ENCODE measurements at places on chromosomes 12 and 14.

DNA sequence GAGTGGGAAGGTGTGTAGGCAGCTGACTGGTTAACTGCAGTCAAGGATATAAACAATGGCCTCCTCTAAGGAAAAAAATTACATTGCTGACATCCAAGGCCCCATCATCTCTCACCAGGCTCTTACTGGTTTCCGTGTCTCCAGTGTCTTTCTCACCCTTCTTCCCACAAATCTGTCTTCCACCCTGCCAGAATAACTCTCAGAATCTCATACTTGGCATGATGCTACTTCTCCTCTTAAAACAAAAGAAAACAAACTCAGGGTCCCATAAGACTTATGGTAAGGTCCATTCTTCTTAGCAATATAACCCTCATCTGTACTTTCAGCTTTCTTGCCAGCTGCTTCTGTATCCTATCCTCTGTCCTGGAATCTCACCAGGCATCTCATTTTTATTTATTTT is 68.9 kb downstream of the SUSD6 start:
- DNase-seq = no peak

DNA sequence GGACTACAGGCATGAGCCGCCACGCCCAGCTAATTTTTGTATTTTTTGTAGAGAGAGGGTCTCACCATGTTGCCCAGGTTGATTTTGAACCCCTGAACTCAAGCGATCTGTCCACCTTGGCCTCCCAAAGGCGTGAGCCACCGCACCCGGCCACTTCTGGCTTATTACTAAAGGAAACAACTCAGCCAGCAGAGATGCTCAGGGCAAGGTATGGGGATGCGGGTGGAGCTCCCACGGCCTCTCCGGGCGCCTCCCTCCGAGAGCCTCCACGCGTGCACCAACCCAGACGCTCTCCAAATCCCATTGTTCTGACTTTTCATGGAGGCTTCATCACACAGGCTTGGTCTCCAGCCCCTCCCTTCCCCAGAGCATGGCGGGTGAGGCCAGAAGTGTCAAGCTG is 6.1 kb upstream of the GPR132 start:
- DNase-seq = no peak

- no peak for DNase-seq
These were observed 63.2 kb upstream of the SLC24A4 start for GRCh38 chr14:92259613-92260357.

DNA sequence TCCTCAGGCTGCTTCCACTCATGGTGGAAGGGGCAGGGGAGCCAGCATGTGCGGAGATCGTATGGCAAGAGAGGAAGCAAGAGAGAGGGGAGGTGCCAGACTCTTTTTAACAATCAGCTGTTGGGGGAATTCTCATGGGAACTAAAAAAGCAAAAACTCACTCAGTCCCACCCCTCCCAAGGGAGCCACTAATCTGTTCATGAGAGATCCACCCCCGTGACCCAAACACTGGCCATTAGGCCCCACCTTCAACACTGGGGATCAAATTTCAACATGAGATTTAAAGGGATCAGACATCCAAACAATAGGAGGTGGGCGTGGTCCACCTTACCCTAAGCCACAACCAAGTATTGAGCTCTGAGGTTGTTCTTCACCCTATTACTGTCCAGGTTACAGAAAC is 375.1 kb downstream of the GRIN2B start:
- no peak for DNase-seq

DNA sequence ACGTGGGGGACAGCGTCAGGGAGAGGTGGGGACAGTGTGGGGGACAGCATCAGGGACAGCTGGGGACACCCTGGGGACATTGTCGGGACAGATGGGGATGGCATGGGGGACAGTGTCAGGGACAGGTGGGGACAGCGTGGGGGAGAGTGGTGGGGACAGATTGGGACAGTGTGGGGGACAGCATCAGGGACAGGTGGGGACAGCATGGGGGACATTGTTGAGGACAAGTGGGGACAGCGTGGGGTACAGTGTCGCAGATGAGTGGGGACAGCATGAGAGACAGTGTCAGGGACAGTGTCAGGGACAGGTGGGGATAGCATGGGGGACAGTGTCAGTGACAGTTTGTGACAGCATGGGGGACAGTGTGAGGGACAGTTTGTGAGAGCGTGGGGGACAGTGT is 240.9 kb downstream of the TMEM121 start:
- DNase-seq = no peak

DNA sequence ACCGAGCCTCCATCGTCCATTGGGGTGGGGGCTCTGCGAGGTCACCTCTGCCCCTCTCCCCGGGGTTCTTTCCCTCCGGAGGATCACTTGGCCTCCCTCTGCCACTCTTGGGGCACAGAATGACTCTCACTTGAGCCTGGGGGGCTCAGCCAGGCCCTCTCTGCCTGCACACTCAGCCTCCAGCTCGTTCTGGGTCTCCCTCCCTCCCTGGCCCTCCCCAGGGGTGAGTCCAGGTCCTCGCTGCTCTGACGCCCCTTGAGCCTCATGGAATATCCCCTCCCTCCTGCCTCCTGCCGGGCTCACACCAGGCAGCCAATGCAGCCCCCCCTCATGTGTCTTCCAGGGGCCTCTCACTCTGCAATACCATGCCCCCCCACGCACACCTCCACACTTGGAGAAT is 17.7 kb upstream of the SFSWAP start:
- no peak for DNase-seq

DNA sequence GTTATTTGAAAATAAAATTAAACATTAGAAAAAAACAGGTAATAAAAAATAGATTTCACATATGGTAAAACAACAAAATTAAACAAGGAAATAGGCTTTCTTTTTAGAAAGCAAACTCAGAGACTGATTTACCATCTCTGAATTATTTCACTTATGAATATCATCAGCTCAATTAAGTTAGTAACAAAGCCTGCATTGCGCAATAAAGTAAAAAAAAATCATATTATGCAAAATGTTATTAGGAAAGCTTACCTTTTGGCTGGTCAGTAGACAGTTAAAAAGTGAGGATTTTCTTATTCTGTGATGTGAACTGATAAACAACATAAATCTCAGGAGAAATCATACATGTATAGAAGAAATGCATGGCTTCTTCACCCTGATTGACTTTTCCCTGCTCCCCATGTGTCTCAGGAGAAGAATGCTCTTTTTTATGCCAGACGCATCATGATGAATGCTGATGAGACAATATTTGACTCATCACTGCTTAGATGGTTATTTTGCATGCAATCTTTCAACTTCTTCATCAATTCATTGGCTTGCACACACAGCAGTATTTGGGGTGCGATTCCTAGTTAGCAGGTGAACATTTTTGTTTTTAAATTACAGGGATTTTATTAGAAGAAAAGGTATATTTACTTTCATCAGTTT is 124.5 kb upstream of the USP15 start:
- no peak for DNase-seq

- DNase-seq = no peak
These were observed 14.1 kb downstream of the TNS2 start for GRCh38 chr12:53063708-53064612.

DNA sequence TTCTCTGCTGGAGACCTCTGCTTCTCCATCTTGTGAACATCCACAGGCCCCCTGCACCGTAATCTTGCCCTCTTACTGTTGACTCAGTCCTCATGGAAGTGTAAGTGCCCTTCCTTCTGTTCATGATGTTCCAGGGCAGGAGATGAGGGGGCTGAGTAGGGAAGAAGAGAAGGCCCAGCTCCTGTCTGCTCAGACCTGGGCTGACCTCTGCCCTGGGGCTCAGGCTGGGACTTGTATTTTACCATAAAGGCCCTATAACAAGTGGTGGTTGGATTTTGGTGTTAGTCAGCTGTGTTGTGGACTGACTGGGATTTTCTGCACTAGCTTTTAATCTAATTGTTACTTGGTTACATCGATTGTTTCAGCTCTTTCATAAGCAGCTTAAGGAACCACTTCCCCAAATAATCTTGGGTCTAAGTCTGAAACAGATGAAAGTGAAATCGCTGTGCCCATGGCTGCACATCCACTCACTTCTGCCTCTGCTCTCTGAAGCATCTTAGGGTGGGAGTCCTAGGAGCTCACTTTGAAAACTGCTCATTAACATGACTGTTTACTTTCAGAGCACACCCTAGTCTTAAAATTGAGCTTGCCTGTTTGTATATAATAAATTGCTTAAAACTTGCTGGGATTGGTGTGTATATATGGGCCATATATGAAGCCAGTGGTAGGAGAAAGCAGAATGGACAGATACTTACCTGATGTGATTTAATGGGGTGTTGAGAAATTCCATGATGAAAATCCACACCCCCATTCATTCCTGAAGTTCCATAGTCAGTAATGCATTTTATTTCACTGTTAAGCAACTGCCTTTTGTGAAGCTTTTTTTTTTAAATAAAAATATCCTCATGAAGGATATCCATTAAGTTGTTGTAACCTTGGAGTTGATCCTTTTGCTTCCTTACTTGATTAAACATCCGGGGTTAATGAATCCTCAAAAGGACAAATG is 17.7 kb downstream of the C12orf71 start:
- DNase-seq = no peak

DNA sequence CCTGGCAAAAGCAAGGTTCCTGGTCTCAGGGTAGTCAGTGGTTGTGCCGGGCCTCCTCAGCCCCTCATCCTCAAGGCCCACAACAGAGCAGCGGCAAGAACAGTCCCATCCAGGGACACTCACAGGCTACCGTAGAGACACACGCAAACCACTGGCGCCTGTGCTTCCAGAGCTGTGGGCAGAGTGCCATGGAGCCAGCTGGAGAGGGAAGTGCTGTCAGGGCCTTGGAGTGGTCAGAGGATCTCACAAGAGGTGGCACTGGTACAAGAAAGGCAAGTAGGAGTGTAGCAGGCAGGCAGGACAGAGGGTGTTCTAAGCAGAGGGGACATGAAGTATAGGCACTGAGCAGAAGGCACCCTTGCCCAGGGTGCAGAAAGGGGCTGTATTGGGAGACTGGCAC is 34.6 kb downstream of the ANKRD9 start:
- DNase-seq = no peak

- no peak for DNase-seq
These were observed 104.0 kb downstream of the RIN3 start for GRCh38 chr14:92617581-92617980.

DNA sequence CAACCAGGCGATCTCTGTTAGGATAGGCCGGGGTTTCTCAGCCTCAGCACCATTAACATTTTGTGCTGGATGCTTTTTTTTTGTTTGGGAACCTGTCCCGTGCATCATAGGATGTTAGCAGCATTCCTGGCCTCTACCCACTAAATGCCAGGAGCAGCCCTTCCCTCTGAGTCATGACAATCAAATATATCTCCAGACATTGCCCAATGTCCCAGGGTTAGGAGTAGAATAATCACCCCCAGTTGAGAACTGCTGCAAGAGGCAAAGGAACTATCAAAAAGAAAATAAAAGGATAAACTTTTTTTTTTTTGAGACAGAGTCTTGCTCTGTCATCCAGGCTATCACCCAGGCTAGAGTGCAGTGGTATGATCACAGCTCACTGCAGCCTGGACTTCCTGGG is 76.0 kb downstream of the ACACB start:
- DNase-seq = peak; percentile 73

DNA sequence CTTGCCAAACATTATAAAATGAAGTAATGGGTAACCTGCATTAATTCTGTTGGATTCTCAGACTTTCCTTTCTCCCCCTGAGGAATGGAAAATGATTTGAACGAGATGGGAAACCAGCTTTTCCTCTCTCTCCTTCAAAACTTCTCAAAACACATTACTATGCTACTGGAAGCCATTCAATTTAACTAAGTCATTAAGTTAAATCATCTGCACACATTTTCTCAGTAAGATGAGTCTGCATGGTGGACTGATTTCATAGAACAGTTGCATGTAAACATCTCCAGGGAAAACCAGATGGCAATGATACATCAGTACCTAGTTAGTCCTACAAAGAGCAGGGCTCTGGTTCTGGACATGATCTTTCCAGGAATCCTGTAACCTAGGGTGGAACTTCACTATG is 59.9 kb downstream of the BMP4 start:
- DNase-seq = no peak

DNA sequence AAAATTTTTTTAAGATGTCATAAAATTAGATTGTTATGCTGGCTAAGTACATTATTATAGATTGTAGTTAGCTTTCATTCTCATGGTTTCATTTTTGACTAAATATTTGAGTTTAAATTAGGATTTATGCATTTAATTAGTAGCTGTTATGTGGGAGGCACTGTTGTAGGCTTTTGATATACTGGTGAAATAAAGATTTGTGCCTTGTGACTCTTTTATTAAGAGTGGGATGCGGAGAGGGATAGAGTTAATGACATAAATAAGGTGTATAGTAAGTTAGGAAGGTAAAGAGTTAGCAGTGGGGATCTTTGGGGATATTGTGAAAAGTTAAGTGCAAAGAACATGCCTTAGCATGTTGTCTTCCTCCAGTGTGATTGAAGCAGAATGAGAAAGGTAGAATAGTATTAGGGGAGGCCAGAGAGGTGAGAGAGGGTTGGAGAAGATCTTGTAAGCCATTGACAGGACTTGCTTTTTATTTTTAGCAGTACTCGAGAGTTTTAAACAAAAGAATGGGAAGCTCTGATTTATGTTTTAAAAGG is 8.8 kb downstream of the ARHGAP5 start:
- DNase-seq = no peak

DNA sequence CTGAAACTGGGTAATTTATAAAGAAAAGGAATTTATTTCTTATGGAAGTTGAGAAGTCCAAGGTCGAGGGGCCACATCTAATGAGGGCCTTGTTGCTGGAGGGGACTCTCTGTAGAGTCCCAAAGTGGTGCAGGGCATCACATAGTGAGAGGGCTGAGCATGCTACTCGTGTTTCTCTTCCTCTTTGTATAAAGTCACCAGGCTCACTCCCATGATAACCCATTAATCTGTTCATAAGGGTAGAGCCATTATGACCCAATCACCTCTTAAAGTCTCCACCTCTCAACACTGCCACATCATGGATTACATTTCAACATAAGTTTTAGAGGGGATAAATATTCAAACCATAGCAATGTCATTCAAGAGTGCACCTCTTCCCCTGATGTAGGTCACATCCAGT is 79.1 kb upstream of the ATP2B1 start:
- DNase-seq = no peak

- no peak for DNase-seq
These were observed 3.1 kb upstream of the OR4N2 start for GRCh38 chr14:19800282-19801117.

DNA sequence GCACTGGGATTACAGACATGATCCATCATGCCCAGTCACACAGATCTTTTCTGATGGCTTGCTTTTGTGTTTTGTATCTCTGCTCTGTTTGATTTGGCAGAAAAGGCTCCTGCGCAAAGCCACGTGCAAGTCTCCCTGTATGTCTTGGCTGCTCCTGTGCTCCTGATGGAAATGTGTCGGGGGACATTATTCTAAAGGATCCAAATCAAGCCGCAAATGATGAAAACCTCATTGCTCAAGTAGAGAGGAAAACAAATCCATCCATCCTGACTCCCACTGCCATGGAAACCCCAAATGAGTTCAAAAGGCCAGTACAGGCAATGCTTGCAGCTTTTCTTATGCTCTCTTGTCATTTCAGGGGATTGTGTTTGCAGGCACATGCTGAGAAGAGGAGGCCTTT is 93.8 kb downstream of the NDUFA12 start:
- DNase-seq = no peak

GRCh38 chr12:92827836-92828431 is 101.2 kb downstream of the EEA1 start:
- DNase-seq = peak; percentile 8

Data from H54 (cell line).